ENCODE measurements at places on chromosomes 12 and 14.

DNA sequence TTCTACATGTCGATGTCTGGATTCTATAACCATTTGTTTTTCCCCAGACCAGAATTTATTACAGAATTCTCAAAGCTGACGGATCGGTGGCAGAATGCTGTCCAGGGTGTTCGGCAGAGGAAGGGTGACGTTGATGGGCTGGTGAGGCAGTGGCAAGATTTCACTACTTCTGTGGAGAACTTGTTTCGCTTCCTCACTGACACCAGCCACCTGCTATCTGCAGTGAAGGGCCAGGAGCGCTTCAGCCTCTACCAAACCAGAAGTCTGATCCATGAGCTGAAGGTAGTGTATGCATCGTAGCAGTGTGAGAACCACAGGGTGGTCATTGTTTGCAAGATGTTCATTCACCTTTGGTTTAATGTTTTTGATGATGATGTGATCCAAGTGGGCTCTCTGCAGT lies 124.0 kb downstream of the ESR2 start:
- no peak for DNase-seq

- no peak for DNase-seq
Observed at GRCh38 chr14:20755037-20755436, 9.3 kb downstream of the EDDM3A start.

- no peak for DNase-seq
Observed at GRCh38 chr14:38012056-38012455, 195.6 kb upstream of the SSTR1 start.

- DNase-seq: peak; percentile 65
Observed at GRCh38 chr12:68240975-68241374, 12.4 kb downstream of the IL22 start.

DNA sequence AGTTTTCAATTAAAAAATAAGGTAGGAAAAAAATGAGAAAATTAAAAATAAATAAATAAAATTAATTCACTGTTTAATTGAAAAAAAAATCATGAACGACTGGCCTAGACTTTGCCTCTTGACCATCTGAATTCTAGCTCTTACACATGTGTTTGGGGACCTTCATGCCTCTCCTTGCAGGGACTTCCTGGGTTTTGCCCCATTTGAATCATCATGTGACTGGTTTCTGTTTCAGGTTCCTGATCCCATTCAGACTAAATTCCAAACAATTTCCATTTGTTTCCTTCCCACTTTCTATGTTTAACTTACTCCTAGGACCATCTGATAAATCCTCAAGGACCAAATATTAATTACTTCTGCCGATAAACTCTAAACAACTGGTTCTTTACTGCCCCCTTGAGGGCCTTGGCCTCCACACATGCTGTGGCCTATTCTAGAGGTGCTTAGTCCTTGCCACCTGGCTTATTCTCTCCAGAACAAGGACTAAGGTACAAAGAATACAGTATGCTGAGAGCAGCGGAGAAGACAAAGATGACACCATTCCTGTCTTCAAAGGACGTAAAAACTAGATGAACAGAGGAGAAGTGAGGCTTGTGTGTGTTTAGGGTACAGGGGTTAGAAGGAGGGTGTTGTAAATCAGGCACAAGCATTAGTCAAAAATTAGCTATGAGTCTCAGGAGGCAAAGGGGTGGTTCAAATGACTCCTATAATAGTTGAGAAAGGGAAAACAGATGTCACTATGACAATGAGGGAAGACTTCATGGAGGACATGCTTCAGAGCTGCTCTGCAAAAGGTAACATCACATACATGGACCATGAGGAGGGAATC lies 125.8 kb upstream of the AVPR1A start:
- peak; percentile 22 for DNase-seq

DNA sequence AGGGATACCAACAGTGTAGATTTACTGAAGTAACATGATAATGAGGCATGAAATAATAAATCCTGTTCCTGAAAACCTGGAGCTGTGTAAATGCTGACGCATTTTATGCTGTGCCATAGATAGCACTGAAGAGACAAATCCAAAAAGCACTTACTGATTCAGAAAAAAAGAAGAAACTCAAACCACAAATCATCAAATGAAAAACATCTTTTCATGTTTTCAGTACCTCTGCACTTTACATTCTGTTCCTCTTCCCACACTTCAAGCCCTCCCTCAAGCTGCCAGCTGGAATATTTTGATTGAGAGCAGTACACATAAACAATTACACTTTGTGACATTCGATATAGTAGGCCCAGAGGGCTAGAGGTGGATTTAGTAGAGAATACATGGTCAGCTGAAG lies 362.3 kb downstream of the NAV3 start:
- DNase-seq: no peak

- no peak for DNase-seq
Observed at GRCh38 chr12:85281636-85282312, 1.8 kb downstream of the ALX1 start.

- peak; percentile 83 for DNase-seq
Observed at GRCh38 chr12:98635657-98636323, 8.8 kb downstream of the IKBIP start.

DNA sequence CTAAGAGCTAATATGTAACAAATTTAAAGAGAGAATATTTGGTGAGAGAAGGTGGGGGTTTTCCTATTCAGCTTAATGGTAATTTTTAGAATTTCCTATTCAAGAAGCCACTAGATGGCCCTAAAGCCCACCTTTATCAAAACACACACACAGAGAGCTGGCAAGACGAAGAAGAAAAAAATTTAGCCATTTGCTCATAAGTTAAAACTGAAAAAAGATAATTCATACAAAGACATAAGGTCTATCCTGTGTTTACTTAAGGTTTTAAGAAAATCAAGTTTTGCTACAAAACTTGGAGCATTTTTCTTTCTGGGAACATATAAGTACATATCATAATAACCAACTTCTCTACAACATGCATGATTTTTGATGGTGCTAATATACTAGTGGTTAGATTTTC lies 46.8 kb upstream of the PCED1B start:
- DNase-seq: peak; percentile 65

GRCh38 chr14:103868242-103868897 lies 21.0 kb upstream of the PPP1R13B start:
- no peak for DNase-seq

GRCh38 chr12:115320451-115320850 lies 636.5 kb upstream of the TBX3 start:
- DNase-seq: no peak

DNA sequence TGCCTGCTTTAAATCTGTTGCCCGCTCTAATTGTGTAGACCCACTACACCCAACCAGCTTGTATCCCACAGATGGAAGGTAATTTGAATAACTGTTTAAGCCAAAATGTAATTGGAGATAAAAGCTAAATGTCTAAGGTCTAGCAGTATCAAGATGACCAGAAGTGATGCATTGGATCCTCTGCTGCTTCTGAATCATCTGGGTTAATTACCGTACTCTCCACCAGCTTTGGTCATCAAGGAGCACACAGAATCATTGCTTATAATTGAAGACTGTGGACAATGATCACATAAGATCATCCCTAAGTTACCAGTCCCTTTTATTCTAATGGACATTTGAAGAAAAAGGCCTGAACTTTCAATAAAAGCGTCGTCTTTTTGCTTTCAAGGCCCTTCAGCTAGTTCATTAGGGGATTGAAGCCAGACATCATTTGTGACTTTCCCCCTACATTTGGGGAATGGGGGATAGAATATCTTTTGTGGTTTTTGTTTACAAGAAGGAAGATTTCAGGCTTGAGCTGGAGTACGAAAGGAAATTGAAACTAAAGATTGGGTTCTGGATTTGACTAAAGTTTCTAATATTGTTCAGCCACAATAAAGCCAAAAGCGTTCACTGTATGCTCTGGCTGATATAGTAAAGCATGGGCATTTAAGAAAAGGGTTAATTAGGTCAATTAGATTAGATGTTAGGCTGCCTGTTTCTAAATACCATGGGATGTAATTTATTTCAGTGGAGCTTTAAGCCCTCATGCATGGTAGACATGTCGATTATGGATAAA lies 123.2 kb downstream of the CHST11 start:
- DNase-seq: no peak

- DNase-seq: peak; percentile 71
Observed at GRCh38 chr12:79618848-79619404, 71.8 kb downstream of the PAWR start.

DNA sequence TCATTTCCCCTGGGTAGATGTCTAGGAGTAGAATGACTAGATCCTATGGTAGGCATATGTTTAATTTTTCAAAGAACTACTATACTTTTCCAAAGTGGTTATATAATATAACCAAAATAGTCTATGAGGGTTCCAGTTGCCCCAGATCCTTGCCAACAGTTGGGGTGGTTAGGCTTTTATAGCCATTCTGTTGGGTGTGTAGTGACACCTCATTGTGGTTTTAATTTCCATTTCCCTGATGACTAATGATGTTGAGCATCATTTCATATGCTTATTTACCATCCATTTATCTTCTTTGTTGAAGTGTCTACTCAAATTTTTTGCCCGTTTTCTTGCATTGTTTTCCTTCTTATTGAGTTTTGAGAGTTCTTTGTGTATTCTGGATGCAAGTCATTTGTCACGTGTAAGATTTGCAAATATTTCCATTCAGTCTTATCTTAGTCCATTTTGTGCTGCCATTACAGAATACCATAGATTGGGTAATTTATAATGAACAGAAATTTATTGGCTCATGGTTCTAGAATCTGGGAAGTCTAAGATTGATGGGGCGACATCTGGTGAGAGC lies 4.7 kb downstream of the SYNE2 start:
- DNase-seq: peak; percentile 17

GRCh38 chr12:88723219-88723618 lies 142.9 kb upstream of the KITLG start:
- DNase-seq: peak; percentile 39

Measured in EL (cell line).